Cortex of kidney (tissue), 1 donor: ENCODE measurements at places on chromosomes 5 and 9.

- DNase-seq: no peak
These were observed 177.4 kb upstream of the DAPK1 start for GRCh38 chr9:87320146-87320884.

DNA sequence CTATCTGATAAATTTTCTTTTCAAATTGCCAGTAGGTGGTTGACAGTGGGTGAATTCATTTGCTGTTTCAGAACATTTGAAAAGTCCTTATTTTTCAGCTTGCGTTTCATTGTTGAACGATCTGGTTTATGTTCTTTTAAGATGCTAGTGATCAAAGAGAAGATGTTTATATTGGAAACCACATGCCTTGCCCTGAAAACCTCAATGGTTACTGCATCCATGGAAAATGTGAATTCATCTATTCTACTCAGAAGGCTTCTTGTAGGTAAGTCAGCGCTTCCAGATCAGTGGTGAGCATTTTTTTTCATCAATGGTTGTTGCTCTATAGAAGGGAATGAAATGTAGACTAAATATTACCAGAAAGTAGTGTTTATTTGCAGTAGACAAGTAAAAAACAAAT lies 16.6 kb upstream of the CAVIN4 start:
- no peak for DNase-seq

DNA sequence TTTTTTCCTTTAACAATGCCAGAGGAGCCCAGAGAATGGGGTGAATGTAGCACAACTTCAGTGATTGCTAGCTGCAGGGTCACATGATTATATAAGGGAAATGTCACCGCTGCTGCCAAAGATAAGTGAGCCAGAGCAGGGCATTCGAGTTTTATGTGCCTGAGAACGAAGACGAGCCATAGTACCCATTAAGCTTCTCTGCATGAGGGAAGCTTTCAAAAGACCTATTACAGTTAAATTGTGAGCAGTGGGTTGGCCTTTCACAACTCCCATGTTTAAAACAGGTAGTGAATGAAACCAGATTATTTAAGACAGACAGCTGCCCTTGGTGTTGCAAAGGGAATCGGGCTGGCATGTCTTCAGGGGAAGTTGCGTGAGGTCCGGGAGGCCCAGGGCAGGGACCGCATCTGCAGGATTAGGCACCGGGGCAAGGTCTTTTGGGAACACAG lies 82.4 kb upstream of the TNFAIP8 start:
- no peak for DNase-seq

- no peak for DNase-seq
These were observed 336.4 kb downstream of the ARL15 start for GRCh38 chr5:53974021-53974420.

DNA sequence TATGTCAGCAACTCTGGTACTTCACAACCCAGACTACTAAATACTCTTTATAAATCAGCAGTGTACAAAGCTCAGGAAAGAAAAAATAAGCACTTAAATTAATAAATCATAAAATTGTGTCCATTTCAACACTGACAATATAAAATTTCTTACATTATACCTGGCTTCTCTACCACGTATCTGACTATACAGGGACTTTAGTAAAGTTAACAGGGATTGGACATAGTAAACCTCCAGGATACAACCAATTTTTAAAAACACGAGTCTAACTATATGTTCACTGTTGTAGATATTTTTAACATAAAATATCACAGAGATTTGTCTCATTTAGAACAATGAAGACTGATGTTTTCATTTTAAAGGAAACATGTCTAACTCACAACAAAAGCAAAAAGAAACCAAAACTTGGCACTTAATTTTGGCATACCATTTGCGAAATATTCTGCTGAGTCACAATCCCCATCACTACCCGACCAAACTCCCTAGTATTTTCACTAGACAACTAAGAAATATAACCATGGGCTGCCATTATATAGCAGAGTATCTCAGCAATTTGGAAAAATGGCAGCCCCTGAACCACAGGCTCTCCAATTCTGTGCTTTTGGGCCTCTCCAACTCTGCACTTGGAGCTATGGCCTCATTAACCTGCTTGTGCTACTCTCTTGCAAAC lies 14.4 kb downstream of the FAM169A start:
- DNase-seq: no peak

DNA sequence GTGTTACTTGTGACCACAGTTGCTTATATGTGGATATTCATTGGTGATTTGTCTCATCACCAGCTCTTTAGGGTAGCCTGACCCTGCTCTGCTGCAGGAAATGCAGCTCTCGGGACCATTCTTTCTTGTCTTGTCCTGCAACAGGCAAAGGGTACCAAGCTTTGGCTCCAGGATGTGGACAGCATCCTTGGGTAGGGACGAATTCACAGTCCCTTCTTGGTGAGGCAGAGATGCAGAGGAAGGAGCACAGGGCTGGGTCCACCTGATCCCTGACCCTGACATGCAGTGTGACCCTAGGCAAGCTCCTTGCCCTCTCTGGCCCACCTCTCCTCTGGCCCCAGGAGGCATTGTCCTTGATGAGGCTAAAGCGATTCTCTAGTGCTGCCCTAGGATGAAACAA lies 37.0 kb upstream of the SYNPO start:
- DNase-seq: no peak

GRCh38 chr5:41755705-41756104 lies 114.5 kb downstream of the OXCT1 start:
- no peak for DNase-seq

- no peak for DNase-seq
These were observed 629.7 kb upstream of the ZNF608 start for GRCh38 chr5:125376059-125376641.

GRCh38 chr5:93735378-93735777 lies 6.0 kb downstream of the POU5F2 start:
- DNase-seq: no peak

- DNase-seq: no peak
These were observed 58.8 kb downstream of the MARCHF3 start for GRCh38 chr5:126971455-126972031.

DNA sequence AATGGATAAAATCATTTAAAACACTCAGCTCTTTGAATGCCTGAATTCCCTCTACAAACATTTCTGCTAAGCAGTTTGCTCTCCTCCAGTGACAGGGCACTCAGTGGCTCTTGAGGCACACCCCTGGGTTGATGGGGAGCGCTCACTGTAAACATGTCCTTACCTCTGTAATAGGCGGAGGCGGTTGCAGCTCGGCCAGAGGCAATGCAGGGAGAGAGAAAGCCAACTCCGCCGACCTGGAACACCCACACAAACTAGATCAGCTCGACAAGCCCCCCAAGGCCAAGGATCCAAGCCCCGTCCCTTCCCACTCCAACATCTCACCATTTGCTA lies 329 bp downstream of the CDC23 start:
- DNase-seq: no peak
